ENCODE measurements at places on chromosomes 12 and 14. TPM values are rescaled to one million over a fixed set of nuclear protein-coding genes. Genes with fewer than 3 reads are reported as not detected.
A peak's percentile ranks its signal among the peaks of the same experiment; 100 is the strongest.

The DUSP16 gene
- 38.9 TPM for total RNA-seq

The P3H3 gene
- 18.2 TPM for total RNA-seq

The MED6 gene
- 61.0 TPM for total RNA-seq

- no peak for DNase-seq
- H3K27me3 ChIP-seq, result no peaks in the 10 kb centered on the region
- H3K4me3 ChIP-seq, result no peak overlapping the region
- no peaks in the 10 kb centered on the region for H3K36me3 ChIP-seq
- H3K4me1 ChIP-seq, result no peaks in the 10 kb centered on the region
Measured at GRCh38 chr14:74483321-74483720, 9.8 kb downstream of the NPC2 start.

- no peaks in the 10 kb centered on the region for H3K36me3 ChIP-seq
- H3K27ac ChIP-seq, result no peak overlapping the region
- no peaks in the 10 kb centered on the region for H3K4me1 ChIP-seq
- H3K27me3 ChIP-seq, result no peaks in the 10 kb centered on the region
Measured at GRCh38 chr14:22634233-22634900, 9.8 kb downstream of the OR6J1 start.

- H3K27ac ChIP-seq, result peak overlapping the region; percentile 85
- no peaks in the 10 kb centered on the region for H3K36me3 ChIP-seq
- H3K4me1 ChIP-seq, result peaks cover 7% of the 10 kb centered on the region
- no peaks in the 10 kb centered on the region for H3K27me3 ChIP-seq
- H3K4me3 ChIP-seq, result peak overlapping the region; percentile 98
Measured at GRCh38 chr12:27711317-27711682, 668 bp downstream of the MRPS35 start.

Measured in naive thymus-derived CD4-positive, alpha-beta T cell (primary cell).